GM04504 (cell line): ENCODE measurements at places on chromosomes 4 and X.

- no peak for DNase-seq
Observed at GRCh38 chrX:79366873-79367749, at the start of gene ITM2A. Gene ITM2A, minus strand, starts transcription at chrX:79367334. Its CDS starts 119 bp downstream, at chrX:79367215.

DNA sequence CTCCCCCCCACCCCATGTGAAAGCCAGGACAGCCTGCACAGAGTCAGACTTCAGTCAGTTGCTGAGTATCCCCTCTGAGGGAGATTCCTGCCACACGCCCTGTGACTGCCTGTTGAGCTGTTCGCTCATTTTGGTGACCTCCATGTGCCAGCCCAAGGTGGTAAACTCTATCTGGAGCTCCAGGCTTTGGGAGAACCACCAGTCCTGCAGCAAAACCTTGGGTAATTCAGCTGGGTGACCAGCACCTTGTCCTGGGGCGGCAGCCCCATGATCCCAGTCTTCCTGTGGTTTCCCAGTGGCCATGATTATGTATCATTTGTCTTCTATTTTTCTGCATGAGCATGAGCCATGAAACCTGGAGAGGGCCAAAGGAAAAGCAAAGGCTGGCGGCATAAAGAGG lies 73.4 kb downstream of the NBDY start:
- no peak for DNase-seq

DNA sequence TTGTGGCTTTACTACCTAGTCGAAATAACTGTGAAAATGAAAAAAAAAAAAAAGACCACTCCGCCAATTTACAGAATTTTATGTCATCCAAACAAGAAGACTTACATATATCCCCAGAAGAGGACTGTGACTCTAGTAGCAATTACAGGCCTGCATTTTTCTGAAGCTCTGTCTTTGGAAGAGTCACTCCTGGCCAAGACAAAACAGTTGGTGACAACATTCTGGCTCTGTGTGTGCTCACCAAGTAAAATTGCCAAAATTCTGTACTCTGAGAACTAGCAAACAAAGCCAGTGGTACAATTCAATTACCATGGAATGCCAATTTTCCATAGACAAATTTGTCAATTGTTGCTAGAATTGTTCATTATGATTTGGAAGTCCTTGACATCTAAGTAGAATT lies 311.1 kb downstream of the PDGFC start:
- no peak for DNase-seq

DNA sequence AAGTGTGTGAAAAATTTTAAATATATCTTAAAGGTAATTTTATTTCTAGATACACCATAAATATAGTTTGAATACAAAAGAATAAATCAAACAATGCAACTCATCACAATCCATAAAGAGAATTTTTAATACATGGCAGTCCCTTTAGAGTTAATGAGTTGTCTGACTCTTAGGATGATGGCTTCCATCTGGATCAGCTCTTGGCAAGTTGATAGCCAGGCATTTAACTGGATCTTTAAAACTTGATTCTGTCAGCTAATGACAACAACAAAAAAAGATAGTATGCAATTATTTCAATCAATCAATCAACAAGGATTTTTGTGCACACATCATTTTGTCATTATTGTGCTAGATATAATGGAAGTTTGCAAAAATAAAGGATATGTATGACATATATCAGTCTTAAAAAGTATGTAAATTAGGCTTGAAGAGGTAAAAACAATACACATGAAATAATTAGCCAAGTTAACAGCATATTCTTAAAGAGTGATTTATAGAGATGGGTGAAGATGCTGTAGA lies 174.9 kb upstream of the PCDH18 start:
- DNase-seq: no peak
